ENCODE measurements at places on chromosomes 7 and 10.

DNA sequence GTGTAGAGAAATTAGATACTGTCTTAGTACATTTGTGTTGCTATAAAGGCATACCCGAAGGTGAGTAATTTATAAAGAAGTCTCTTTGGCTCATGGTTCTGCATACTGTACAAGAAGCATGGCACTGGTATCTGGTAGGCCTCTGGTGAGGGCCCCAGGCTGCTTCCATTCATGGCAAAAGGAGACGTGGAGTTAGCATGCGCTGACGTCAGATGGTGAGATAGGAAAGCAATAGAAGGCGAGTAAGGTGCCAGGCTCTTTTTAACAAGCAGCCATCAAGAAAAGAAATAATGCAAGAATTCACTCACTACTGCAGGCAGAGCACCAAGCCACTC lies 38.1 kb downstream of the AKR1C8 start:
- DNase-seq = no peak

DNA sequence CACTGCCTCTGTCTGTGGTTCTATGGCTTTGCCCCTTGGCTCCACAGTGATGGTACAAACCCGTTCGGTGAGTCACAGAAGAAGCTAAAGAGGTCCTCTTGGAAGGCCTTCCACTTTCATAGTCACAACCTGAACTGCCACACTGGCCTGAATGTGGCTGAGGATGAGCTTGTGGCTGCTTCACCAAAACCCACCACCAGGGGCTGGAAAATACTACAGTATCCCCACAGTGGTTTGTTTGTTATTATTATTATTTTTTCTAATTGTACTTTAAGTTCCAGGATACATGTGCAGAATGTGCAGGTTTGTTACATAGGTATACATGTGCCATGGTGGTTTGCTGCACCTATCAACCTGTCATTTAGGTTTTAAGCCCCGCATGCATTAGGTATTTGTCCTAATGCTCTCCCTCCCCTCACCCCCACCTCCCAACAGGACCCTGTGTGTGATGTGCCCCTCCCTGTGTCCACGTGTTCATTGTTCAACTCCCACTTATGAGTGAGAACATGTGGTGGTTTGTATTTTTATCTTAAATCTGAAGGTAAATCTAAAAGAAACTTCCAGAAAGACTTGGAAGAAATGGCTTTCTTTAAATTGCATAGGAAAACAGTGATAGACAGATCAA lies 160.8 kb upstream of the NPSR1 start:
- no peak for DNase-seq

GRCh38 chr7:30880125-30880720 lies 31.4 kb upstream of the AQP1 start:
- DNase-seq = no peak

GRCh38 chr10:127242914-127243313 lies 46.5 kb upstream of the INSYN2A start:
- no peak for DNase-seq

DNA sequence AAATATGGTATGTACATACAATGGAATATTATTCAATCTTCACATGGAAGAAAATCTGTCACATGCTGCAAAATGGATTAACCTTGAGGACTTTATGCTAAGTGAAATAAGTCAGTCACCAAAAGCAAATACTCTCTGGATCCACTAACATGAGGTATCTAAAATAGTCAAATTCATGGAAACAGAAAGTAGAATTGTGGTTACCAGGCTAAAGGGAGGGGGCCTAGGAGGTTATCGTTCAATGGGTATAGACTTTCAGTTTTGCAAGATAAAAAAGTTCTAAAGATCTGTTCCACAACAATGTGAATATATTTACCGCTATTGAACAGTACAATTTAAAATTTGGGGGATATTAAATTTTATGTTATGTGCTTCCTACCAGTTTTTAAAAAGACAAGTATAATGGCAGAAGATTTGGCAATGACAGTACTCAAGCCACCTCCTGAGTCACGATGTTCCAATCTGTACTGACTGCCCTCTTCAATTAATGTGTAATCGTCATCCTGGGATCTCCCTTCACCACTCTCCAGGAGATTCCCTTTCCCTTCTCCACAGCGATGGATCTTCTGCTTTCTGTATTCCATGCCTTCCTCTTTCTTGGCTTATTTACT lies 32.3 kb upstream of the IL6 start:
- no peak for DNase-seq

GRCh38 chr7:150404805-150405583 lies 25.9 kb downstream of the ZNF775 start:
- DNase-seq = peak; percentile 85

DNA sequence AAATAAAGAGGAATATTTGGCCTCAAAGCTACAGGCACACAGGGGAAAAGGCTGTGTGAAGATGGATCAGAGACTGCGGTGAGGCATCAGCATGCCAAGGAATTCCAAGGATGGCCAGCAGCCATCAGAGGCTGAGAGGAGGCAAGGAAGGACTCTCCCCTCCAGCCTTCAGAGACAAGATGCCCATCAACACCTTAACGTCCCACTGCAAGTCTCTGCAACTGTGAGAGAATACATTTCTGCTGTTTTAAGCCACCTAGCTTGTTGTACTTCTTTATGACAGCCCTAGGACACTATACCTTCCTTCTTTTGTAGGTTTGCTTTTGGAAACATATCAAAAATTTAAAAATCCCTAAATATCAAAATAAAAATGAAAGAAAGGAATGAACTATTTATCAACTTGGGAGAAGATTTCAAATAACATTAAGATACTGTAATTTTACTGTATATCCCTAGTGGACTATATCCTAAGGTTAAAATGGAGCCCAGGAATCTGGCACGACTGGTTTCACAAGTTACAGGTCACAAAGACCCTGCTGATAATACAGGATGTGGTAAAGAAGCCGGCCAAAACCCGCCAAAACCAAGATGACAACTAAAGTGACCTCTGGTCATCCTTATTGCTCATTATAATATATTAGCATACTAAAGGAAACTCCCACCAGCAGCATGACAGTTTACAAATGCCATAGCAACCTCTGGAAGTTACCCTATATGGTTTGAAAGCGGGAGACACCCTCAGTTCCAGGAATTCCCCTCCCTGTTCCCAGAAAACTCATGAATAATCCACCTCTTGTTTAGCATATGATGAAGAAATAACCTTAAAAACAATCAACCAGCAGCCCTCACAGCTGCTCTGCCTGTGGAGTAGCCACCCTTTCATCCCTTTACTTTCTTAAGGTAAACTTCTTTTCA lies 185.2 kb downstream of the AVL9 start:
- DNase-seq = peak; percentile 61

DNA sequence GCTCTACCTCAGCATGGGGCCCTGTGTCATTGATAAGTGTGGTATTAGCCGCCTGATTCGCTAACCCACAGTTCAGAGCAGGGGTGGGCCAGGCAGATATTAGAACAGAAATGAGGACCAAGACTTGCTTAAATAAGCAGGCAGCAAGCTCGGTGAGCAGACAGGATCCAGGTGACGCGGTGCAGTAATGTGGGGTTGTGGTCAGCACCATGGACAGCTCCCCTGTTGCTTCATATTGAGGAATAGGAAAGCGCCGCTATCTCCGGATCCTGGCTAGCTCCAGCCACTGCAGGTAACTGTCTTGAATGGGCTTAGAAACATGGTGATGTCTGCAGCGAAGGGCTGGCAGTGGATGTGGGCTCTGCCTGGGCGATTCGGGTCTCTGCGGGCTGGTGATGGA lies 51.3 kb upstream of the GPR26 start:
- peak; percentile 54 for DNase-seq

- DNase-seq = peak; percentile 39
These were observed 58.3 kb downstream of the MALSU1 start for GRCh38 chr7:23357190-23358093.

DNA sequence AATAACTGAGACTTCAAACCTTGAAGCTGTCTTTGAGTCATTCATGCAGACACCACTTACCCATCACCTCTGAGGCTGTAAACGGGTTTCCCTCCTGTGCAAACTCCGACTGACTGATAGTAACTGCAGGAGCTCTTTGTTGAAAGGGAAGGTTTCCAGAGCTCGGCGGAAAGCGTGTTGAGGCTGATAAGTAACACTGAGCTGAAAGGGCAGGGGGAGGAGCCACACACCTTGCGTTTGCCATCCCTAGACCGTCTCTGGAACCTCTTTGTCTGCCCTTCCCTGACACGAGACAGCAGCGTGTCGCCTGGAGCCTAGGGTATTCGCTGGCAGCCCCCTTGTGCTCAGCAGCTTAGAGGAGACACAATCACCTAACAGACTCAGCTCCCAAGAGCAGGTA lies 134.0 kb downstream of the PAXIP1 start:
- DNase-seq = no peak

DNA sequence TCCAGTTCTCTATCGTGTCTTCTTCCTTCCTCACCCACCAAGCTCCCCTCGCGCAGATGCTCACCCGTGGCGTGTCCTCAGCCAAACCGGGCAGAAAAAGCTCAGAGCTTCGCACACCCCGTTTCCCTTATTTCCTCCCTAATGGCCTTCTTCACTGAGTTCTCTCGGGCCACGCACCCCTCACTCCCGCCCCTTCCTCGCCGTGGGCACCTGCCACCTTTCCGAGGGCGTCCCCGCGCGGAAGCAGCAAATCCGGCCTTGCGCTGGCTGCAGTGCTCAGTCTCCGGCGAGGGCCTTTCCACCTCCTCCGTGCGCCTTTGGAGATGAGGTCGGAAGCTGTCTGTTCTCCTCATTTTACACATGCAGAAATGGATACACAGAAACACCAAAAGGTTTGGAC lies 12.4 kb upstream of the CALML3 start:
- no peak for DNase-seq

GRCh38 chr7:135510592-135511183 lies 786 bp upstream of the CNOT4 start:
- peak; percentile 30 for DNase-seq

DNA sequence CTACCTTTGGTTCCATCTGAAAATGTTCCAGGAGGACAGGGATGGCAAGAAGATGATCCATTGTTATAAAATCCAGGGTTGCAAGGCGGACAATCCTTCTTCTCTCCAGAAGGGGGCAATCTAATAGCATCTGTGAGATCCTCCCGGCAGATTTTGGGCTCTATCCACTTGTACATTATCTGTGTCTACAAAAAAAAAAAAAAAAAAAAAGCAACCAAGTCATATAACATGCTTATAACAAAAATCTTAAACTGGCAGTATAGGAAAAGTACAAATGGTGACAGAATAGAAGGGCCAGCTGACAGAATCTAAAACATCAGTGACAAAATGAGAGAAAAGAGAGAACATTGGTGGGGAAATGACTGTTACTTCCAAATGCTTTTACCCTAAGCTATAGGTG lies 132.7 kb downstream of the ELAPOR2 start:
- DNase-seq = peak; percentile 68

DNA sequence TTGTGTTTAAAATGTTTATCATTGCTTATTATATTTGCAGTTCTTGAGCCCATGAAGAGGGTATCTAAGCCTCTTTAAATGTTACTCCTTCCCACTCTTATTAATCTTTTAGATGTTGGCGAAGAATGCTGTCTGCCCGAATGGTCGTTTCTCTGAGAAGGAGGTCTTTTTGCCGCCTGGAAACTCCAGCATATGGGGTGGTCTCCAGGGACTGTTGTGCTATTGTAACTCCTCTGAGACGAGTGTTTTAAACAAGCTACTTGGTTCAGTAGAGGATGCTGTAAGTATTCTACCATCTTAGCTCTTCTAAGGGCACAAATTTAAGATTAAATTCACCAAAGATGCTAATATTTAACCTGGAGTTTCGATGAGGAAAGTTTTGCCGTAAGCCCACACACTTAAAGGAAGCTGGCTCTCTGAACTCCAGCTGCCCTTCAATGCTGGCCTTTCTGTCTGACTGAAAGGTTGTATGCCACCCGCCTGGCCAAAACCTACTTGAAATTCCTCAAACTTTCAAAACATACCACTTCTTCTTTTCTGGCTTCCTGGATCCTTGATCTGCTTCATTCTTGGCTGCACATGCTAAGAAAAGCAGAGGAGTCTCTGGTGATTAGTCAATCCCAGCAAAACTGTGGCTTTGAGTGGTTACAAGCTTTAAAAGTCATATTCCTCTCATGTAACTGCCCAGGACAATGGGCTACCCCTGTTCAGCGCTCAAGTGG lies 74.7 kb downstream of the ABCA13 start:
- peak; percentile 13 for DNase-seq

- no peak for DNase-seq
These were observed 56.0 kb upstream of the DDC start for GRCh38 chr7:50621206-50621605.

DNA sequence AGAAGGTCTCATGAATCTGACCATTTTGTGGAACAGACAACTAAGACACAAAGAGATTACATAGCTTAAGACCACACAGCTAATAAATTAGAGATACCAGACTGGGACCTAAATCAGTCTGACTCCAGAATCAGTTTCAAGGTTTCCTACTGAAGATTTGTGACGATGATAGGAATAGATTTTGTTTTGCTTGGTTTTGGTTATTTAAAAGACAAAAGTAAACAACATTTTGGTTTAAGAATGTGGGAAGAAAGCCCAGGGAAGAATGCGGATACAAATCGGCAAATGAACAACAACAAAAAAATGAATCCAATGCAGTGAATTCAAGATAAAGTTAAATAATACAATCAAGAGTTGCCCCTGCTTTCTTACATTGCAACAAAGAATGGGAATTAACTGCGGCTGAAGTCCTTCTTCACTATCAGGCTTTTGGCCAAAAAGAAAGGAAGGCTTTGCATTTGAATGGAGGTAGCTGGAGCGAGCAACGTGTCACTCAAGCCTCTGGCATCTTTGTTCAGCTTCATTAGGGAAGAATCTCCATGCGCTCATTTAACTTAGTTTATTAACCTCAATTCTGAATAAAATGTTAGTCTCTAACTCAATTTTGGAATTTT lies 210.8 kb downstream of the ADAM12 start:
- no peak for DNase-seq

- no peak for DNase-seq
These were observed 115.3 kb downstream of the KCNMA1 start for GRCh38 chr10:77522268-77522809.
